ENCODE measurements at places on chromosomes 6 and 20.

GRCh38 chr6:69732640-69733039, 64.2 kb downstream of the LMBRD1 start:
- DNase-seq = no peak

DNA sequence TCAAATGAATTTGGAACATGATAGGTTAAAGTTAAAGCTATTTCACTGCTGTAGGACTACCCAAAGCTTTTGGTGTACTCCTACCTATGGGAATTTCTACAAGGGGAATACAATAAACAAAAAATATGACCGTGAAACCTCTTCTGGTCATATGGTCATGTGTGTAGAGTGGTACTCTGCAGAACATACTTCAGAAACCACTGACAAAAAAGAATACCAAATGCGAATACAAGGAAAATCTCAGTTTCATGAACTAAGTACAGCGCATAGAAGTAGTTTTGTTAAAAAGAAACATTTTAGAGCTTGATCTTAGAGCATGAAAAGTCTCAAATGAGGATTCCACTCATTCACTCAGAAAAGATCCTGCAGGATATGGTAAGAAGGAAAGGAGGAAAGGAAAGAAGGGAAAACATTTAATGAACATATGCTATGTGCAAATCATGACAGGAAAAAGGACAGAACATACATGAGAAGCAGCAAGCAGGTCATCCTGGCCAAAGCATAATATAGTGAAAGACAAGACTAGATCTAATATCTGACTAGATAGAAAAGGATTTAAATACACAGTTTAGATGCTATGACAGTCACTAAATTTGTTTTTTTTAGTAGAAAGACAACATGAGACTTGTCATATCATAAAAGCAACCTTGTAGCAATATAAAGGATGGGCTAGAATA, 36.5 kb downstream of the SNX14 start:
- no peak for DNase-seq

- no peak for DNase-seq
Measured at GRCh38 chr6:108526739-108527174, 34.0 kb upstream of the FOXO3 start.

DNA sequence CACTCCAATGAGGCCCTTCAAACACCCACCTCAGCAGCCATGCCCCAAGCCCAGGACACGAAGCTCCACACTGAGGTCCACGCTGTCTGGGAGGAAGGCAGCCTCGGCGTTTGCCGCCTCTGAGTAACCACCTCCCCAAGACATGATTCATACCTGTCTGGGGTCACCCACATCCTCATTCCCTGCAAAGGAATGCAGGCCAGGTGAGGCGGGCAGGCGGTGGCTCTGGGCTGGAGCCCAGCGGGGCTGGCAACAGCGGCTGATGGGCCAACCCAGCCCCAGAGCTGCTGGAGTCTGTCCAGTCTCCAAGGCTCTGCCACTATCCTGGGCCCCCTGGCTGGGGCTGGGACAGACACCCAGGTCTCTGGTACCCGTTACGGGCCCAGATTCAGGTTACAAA, 14.8 kb downstream of the PMEPA1 start:
- no peak for DNase-seq

GRCh38 chr6:164208371-164208770, 793.9 kb downstream of the QKI start:
- DNase-seq = no peak

- no peak for DNase-seq
Measured at GRCh38 chr20:59182401-59183044, 18.9 kb downstream of the ZNF831 start.

DNA sequence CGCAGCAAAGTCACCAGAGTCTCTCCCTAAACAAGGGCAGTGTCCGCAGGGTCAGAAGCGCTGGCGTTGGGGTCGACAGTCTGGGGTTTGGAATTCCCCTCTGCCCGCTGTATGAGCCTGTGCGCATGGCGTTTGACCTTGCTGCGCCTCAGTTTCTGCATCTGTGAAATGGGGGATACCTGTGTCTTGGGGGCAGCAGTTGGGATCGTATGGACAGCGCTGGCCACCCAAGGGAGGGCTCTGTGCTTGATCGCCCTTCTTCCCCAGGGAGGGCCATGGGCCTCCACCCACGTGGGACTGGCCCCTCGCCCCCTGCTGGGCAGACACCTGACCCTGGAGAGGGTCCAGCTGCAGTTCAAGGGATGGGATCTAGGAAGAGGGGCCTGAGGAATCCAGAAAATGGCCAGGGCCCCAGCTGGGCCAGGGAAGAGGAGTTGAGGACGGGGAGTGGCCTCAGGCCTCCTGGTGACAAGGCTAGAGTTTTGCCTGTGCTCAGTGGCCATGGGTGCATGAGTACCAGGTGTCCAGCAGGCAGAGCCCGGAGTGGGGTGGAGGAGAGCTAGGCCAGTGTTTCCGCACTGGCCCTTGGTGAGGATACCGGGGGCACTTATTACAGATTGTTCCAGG, 26.4 kb upstream of the PHACTR3 start:
- no peak for DNase-seq

DNA sequence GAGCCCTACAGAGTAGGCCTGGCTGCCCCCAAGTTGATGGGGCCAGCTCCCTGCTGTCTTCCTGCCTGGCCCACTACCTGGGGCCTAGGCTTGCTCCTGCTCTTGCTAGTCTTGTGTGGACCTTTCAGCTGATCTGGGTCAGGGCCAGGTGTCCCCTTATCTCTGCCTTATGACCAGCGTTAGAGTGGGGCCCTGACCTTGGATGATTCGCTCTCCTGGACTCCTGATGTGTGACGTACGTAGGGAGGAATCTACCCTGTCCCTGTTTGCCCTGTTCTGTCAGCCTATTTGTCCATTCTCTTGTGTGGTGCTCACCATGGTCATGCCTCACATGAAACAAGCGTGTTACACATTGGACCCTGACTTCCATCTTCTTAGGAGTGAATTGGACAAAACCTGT, 571.8 kb downstream of the QKI start:
- no peak for DNase-seq

- no peak for DNase-seq
Measured at GRCh38 chr20:40148886-40149285, 540.1 kb downstream of the MAFB start.

DNA sequence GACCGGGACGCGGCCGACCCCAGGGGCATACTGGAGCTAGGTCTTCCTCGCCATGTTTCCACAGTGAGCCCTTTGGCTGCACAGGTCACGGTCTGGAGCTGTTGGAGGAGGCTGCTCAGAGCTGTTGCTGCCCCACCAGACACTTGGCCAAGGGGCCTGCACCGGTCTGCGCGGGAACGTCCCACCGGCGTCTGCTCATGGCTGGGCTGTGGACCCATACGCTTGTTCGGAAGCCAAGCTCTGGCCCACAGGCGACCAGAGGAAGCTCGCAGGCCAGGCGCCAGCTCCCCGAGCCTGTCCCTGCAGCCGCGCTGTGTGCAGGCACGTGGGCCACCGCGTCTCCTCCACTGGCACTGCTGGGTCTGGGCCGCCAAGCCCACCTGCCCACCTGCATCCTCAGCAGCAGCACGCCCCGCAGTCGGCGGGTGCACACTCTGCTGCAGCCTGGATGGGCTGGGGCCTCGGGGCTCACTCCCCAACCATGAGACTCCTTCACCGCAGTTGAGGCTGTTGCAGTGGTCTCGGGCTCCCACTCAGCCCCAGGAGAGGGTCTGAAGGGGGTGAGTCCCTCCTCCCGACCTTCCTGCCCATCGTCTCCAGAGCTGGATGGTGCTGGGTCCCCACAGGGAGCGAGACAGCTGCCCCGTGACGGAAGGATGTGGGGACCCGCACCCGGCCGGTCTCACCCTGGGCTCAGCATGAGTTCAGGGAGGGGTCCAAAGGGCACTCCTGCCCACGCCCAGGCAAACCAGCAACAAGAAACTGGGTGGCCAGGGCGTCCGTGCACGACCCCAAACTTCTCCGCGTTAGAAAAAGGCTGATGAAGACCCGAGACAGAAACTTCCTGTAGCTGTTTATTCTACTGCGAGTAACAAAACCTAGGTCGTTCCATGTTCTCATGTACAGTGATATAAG, 15.5 kb upstream of the TCFL5 start:
- DNase-seq = no peak

GRCh38 chr6:168438783-168439520, 2.0 kb upstream of the SMOC2 start:
- DNase-seq = no peak

- DNase-seq = no peak
Measured at GRCh38 chr20:32858701-32859372, at the start of gene EFCAB8. EFCAB8 (plus strand) TSS chr20:32858923; CDS start chr20:32863793, 4,870 bp downstream.

DNA sequence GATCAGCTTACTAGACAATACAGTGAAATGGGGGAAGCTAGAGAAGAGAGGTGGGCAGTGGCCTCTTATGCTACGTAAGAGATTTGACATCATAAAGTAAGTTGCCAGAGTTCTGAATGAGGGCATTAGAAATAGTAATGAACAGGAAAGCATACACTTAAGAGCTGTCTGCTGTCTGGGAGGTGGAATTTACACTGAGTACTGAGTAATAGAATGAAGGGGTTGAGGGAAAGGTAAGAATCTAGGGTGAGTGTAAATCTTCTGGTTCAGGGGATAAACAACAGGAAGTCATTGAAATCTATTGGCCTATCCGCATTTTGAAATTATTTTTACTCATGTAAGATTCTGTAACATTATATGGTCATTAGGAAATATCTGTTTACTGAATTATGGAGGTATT, 35.8 kb downstream of the HLA-DMB start:
- DNase-seq = no peak

DNA sequence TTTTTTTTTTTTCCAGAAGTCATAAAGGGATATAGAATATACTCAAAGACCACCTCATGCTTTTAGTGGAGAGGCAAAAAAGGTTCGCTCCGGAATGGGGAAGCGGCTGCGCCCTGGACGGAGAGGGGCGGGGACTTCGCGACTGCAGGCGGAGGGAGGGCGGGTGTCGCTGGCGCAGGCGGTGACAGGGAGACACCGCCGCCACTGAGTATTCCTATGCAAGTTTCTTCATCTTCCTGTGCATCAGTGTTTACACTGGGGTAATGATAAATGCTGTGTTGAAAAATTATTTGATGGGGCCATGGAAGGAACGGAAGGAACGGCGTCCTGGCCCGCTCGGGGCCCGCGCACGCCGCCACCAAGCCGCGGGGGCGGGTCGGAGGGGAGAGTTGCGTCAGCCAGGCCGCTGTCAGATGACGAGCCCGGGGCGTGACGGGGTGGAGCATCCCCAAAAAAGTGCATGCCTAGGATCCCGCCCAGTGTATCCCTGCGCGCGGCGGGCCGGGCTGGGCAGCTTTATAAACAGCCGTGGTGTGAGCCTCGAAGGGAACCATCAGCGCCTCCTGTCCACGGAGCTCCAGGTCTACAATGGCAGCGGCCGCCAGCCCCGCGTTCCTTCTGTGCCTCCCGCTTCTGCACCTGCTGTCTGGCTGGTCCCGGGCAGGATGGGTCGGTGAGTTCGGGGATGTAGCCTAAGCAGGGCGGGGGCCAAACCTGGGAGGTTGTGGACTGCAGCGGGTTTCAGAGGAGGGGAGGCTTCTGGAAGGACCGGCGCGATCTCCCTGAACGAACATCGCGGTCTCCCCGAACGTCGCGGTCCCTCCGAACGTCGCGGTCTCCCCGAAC, at the start of gene ULBP1:
ULBP1 (plus strand) TSS at position 482 of the 846 bp plus-strand sequence; CDS start at position 589, 107 bp downstream.
- peak; percentile 44 for DNase-seq

GRCh38 chr6:217048-217659, 75.1 kb upstream of the DUSP22 start:
- no peak for DNase-seq

- DNase-seq = no peak
Measured at GRCh38 chr20:38173237-38174156, 8.4 kb upstream of the TGM2 start.

DNA sequence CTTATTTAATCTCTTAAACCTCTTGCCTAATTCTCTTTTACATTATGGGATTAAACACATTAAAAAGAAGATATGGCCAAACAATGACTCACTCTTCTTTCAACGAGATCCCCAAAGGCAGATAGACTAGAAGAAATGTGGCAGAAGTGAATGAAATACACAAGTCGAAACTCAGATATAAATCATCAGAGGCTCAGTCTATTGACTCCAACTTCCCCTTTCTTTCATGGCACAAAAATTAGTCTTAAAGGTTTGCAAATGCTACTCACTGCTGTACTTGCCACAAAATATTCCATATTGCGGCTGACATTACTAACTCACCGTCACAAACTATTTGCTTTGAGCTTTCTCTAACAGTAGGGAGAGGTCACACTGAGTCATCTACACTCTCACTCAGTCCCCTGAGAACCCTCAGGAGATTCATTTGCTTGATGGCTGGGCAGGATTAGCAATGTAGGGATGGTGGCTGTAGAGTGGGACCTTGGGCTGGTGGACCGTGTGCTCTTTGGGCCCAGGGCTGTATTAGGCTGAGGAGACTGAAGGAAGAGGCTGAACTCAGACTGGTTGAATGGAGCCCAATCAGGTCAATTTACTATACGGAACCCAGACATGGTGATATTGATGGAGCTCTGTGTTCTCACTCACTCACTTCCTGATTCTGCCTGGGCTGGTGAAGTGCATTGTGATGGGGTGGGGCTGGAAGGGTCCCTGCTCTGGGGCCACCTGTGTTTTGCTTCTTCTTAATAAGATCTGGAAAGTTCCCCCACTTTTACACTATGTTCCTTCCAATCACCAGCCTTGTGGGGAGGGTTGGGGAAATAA, 42.8 kb upstream of the UBR2 start:
- no peak for DNase-seq

GRCh38 chr6:113627480-113627879, 229.7 kb upstream of the MARCKS start:
- DNase-seq = no peak

DNA sequence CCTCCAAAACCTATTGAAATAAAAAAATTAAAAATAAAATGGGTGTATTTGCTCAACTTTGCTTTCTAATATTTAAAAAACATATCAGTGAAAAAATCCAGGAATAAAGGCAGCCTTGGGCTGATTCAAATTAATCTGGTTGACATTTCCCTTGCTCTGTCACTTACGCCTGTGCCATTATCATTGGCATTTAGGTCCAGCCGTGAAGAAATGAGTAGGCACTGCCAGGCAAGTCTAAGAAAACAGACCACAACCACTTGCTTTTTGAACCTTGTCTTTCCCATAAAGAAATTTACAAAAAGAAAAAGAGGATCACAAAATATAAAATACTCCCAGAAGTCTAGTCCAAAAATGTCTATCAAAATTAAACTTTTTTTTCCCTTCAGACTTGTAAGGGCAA, 59.2 kb upstream of the HBS1L start:
- DNase-seq = no peak

DNA sequence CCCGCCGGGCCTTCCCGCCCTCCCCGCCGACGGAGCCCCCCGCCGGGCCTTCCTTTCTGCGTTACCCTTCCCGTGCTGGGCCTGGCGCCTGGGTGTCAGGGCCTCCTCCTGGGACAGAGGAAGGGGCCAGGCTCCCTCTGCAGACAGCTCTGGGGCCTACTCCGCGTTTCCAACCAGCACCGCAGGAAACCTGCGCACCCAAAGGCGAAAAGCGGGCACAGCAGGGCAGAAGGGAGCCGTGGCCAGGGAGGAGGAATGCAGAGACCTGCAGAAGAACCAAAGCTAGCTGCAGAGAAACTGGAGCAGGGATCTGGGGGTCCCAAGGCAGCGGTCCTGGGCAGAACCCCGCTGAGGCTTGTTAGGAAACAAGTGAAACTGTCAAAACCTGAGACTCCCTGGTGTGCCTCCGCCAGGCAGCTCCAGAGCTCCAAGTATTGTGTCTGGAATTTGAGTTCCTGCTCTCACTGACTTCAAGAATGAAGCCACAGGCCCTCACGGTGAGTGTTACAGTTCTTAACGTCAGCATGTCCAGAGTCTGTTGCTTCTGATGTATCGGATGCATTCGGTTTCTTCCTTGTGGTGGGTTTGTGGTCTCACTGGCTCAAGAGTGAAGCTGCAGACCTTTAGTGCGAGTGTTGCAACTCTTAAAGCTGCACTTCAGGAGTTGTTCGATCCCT, 33.3 kb downstream of the IRF4 start:
- no peak for DNase-seq
